NCI-H774 (cell line): ENCODE measurements at places on chromosomes 6 and 20.

DNA sequence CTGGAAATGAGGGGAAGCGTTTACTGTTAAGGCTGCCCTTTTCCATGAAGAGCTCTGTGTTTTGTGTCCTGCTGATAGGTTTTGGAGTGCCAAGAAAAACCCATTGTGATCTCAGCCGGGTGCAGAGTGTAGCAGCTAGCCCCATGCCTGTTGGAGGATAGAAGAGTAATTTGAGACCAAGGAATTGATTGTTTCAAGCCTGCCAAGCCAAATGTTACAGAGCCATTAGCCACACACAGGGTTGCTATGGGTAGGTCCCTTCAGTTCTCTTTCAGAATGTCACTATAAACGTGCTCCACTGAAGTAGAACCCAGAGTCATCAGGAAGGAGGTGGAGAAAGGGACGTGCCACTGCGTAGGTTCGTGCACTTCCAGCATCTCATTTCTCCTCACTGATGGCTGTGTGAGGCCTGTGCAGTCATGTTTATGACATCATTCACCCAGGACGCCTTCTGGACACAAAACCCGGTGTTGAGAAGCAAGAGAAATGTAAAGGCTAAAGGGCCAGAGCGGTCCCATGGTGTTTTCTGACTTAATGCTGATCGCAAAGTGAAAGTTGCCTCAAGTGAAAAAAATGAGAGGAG is 6.6 kb downstream of the GMPR start:
- DNase-seq, result peak; percentile 67

DNA sequence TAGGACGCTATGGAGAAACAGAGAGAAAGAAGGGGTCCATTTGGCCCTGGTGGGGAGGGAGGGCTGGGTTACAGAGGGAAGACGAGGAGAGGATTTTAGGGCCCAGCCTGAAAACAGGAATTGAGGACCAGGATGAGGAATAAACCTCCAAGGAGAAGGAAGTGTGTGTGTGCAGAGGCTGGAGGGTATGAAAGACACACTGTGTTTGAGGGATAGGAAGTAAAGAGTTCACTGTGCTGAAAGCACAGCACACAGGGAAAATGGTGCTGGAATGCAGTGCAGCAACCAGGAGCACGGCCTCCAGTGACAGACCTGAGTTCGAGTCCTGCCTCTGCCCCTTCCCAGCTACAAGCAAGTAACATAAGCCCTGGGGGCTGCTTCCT is 7.8 kb downstream of the MBOAT1 start:
- no peak for DNase-seq

GRCh38 chr20:23937303-23938117 is 51.1 kb downstream of the GGTLC1 start:
- no peak for DNase-seq

- DNase-seq, result no peak
Observed at GRCh38 chr6:3347247-3347646, 88.5 kb downstream of the PSMG4 start.

GRCh38 chr6:55636406-55637102 is 57.6 kb upstream of the HMGCLL1 start:
- DNase-seq, result no peak

GRCh38 chr6:158377860-158378259 is 65.6 kb downstream of the TULP4 start:
- DNase-seq, result no peak

- DNase-seq, result no peak
Observed at GRCh38 chr6:135901774-135902524, 50.4 kb downstream of the PDE7B start.

DNA sequence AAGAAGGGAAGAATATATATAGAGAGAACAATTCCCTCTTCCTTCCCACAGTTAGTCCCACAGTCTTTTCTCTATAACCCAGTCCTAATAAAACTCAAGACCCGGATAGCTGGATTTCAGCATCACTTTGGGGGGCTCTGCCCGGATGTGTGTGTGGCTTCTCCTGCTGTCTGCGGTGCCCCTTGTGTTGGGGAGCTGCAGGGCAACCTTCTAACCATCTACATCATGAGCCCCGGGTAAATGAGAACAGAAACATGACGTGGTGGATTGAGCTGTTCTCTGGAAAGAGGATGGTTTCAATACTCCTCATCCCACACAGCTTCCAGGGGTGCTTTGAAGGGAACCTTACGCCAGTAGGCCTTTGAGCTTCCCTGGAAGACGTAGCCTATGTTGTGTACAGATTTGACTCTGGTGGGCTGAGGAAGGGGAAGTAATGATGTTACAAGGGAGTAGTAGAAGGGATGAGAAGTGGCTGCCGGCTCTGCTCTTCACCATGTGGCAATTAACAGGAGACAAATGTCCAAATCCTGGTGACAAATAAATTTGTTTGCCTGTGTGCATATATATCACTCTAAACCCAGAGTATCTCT is 13.5 kb upstream of the PRDM1 start:
- DNase-seq, result no peak

GRCh38 chr20:51321343-51322163 is 221.0 kb downstream of the NFATC2 start:
- no peak for DNase-seq

GRCh38 chr6:28343898-28344677 is 5.7 kb upstream of the ZKSCAN3 start:
- DNase-seq, result no peak

GRCh38 chr6:71822625-71823024 is 63.7 kb upstream of the RIMS1 start:
- no peak for DNase-seq

DNA sequence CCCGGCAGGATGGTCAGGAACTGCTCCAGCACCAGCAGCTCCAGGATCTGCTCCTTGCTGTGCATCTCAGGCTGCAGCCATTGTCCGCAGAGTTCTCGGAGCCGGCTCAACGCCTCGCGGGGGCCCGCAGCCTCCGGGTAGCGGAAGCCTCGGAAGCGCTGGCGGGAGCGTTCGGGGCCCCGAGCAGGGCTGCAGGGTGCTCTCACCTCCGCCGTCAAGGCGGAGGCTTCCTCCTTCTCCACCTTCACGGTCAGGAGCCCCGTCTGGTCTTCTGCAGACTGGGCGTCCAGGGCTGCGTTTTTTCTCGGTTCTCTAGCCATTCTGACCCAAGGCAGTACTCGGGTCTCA is 434 bp downstream of the ZKSCAN4 start:
- no peak for DNase-seq

- no peak for DNase-seq
Observed at GRCh38 chr6:89862698-89863097, 31.6 kb upstream of the GJA10 start.

GRCh38 chr20:49690899-49691620 is 22.6 kb downstream of the B4GALT5 start:
- DNase-seq, result no peak

- DNase-seq, result no peak
Observed at GRCh38 chr20:49893242-49894072, 21.9 kb downstream of the SPATA2 start.

DNA sequence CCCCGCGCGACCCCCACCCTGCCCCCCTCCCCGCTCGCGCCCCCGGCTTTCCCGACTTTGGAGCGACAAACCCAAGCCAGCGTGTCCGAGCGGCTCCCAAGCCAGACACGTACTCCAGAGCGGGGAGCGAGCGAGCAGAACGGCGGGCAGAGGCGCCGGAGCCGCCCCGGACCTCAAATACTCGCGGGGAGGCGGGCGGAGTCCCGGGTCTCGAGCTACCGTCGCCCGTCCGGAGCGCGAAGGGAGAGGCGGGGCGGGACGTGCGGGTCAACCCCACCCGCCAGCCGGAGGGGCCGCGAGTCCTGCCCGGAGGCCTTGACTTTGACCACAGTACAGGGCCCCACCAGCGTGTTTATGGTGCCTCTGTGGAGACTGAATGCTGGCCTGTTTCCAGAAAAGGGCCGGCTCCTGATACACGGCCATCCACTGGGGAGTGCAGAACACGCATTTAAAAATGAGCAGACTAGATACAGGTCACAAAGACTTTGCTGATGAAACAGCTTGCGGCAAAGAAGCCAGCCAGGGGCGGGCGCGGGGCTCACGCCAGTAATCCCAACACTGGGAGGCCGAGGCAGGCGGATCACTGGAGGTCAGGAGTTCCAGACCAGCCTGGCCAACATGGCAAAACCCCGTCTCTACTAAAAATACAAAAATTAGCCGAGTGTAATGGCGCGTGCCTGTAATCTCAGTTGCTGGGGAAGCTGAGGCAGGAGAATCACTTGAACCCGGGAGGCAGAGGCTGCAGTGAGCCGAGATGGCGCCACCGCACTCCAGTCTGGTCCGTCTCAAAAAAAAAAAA is at the start of gene SERPINB6:
Gene SERPINB6, minus strand, starts transcription at position 148 of the 799 bp plus-strand sequence. CDS start 12,235 bp downstream, outside the sequence.
- peak; percentile 28 for DNase-seq

GRCh38 chr6:25202504-25202903 is 76.7 kb upstream of the CARMIL1 start:
- DNase-seq, result no peak

DNA sequence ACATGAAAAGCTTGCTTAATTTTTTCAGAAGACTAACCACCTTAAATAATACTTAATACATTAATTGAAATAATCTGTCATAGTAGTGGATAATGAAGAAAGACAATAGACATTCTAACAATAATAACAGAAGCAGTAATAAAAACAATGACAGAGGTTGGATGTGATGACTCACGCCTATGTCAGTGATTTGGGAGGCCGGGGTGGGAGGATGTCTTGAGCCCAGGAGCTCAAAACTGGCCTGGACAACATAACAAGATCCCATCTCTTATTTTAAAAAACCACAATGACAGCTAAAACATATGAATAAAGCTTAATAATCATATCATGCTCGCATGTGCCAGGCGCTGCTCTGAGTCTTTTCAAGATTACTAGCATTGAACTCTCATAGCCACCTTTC is 105.5 kb downstream of the IPCEF1 start:
- DNase-seq, result no peak

GRCh38 chr6:130717657-130718056 is 109.5 kb upstream of the SMLR1 start:
- DNase-seq, result no peak

DNA sequence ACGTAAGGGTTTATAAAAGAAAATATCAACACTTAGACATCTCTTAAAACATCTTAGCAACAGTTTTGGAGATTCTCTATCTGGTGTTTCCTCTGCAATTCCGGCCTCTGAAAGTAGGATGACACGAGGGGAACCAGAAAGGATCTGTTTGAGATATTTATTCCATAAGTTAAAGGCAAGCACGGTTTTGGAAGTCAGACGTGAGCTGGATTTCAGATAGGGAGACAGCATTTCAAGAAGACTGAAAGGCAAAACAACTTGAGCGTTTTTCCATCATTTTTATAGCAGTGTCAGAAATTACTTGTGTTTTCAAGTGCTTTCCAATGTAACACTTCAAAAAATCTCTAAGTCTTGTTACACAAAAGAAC is 52.9 kb upstream of the BTN3A2 start:
- DNase-seq, result no peak

- no peak for DNase-seq
Observed at GRCh38 chr20:33846291-33846935, 35.3 kb downstream of the CHMP4B start.

- DNase-seq, result no peak
Observed at GRCh38 chr20:61396262-61396848, 144.3 kb downstream of the CDH4 start.

- DNase-seq, result no peak
Observed at GRCh38 chr20:5689463-5689862, 60.7 kb upstream of the SHLD1 start.
